ENCODE measurements at places on chromosomes 1 and 21.
A peak's percentile ranks its signal among the peaks of the same experiment; 100 is the strongest.

DNA sequence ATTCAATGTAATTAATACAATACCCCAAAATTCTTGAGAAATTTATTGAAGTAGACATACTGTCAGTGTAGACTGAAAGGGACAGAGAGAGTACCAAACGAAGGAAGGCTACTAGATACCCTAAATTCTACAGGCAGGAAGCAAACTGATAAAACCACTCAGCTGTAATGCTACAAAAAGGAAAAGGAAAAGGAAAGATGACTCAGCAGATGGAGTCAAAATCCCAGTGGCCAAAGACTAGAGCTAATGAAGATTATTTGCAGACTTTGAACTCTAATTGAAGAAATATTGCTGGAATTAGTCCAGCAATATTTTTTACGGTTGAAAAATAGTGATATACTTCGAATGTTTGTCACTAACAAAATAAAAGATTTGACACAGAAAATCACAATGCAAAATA lies 671.9 kb downstream of the BRINP3 start:
- DNase-seq, result no peak

DNA sequence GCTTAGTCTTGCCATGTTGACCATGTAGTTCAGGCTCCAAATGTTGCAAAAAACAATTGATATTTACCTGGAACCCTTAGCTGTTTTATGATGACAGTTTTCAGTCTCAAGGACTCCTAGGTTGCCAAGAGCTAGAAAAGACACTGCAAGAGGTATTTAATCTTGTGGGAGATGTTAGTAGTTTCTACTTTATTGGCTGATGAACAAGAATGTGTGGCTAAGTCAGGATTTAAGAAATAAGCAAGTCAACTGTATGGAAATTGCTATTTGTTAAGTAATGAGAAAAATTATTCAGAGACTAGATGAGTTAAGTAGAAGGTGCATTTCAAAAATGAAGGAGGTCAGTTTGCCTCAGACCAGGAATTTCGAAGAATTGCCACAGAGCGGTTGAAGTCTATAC lies 639.7 kb upstream of the USP24 start:
- DNase-seq, result no peak

DNA sequence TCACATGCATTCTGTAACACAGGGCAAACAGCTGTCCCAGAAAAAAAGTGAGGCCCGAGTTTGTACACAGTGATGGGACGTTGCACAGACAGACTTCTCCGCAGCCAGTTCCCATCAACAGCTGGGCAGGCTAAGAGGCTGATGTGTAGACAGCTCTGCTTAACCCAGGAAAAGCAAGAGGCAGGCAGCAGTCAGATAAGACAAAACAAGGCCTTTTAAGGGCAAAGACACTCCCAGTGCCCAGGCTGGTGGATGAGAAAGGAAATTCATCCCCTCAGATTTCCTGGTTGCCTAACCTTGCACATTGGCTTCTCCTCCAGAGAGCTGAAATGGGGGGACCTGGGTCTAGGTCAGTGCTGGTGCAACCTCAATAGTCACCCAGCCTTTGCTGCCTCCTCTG lies 17.2 kb upstream of the PHLDA3 start:
- no peak for DNase-seq

- no peak for DNase-seq
Observed at GRCh38 chr1:109478806-109479205, 4.9 kb upstream of the ATXN7L2 start.

DNA sequence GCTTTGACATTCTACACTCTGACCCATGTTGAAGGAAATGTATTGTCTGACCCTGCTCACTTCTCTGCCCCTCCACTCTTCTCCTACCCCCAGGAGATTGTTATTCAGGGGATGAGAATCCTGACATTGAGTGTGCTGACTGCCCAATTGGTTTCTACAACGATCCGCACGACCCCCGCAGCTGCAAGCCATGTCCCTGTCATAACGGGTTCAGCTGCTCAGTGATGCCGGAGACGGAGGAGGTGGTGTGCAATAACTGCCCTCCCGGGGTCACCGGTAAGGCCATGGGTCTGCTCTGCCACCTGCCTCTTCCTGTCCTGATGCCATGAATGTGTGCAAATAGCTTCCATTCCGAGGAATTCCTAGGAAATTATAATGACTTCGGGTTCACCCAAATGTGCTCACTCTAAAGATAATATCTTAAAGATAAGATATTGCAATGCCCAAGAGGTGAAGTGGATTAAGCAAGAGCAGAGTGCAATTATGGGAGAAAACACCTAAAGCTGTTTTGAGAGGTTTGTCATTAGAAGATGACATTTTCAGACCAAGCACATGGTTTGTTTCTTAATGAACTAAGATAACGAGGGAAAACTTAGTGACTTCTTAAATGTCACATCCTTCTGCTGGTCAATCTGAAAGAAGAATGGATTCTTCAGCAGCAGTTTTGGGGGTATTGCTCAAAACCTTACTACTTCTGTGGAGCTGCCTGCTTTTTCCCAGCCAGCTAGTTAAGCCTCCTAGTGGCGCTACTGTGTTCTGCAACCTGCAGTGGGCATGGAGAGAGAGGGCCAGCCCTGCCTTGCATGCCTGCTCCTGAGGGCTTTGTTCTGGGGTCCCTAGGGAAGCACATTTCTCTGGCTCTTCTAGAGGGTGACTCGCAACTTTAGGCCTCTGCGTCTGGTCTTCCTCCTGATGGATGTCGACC lies 41.6 kb downstream of the LAMC2 start:
- peak; percentile 61 for DNase-seq

DNA sequence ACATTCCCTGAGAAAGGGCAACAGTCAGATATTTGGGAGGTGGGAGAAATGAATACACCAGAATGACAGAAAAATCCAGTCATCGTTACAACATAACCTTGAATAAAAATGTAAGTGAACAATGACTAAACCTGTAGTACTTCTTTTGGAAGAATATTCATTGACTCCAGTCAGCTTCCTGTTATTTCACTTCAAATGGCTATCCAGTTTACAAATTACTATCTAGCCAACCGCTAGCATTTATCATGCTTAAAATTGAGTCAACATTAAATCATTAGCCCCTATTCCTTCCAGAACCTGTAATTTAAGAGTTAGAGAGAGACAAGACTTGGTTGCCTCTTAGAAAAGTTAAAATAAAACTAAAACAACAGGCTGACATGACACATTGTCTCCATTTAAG lies 33.6 kb downstream of the WLS start:
- DNase-seq, result no peak

GRCh38 chr1:111742938-111743549 lies 3.8 kb upstream of the INKA2 start:
- DNase-seq, result no peak

GRCh38 chr1:226634166-226634588 lies 85.6 kb downstream of the STUM start:
- DNase-seq, result no peak

- DNase-seq, result no peak
Observed at GRCh38 chr1:39800471-39800835, 11.8 kb upstream of the BMP8B start.

DNA sequence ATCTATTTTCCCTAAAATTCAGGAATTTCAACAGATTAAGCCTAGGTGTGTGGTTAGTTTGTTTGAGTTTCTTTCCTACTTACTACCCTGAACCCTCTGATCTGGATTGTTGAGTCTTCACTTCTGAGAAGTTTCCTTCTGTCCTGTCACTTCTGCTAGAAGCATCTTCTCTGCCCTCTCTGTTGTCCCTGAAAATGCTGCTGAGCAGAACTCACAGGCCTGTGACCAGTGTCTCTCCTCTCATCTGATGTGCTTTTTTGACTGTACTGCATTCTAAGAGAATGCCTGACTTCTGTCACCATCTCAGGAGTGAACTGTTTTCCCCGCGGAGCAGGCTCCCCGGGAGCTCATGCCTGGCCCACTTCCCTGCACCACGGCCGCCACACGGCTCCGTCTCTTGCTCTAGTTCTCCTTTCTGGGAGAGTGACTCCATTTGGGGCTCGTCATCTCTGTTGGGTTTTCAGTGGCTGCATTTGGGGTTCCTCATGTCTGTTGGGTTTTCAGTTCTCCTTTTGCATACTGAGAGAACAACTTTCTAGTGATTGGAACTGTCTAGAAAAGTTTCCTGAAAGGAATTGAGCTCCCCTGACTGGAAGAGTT lies 77.9 kb downstream of the POFUT2 start:
- no peak for DNase-seq

- DNase-seq, result no peak
Observed at GRCh38 chr1:7519861-7520395, 251.2 kb upstream of the VAMP3 start.

GRCh38 chr1:232319072-232319471 lies 310.9 kb downstream of the SIPA1L2 start:
- no peak for DNase-seq

GRCh38 chr1:56627019-56627635 lies 18.0 kb upstream of the PRKAA2 start:
- DNase-seq, result no peak

DNA sequence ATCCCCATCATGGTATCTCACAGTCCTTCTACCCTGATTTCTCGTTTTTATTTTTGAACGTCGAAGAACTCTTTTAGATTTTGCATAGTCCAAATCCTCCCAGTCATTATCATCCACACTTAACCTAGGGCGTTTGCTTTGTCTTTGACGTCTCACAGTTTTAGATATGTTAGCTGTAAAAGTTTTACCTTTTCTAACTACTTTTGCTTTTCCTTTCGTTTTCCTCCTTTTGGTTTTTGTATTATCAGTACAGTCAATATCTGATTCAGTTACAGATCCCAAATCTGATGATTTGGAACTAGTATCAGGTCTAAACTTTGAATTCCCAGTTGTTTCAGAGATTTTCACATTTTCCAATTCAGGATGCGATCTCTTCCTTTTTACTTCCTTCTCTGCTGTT lies 13.1 kb upstream of the PSMG1 start:
- DNase-seq, result no peak

DNA sequence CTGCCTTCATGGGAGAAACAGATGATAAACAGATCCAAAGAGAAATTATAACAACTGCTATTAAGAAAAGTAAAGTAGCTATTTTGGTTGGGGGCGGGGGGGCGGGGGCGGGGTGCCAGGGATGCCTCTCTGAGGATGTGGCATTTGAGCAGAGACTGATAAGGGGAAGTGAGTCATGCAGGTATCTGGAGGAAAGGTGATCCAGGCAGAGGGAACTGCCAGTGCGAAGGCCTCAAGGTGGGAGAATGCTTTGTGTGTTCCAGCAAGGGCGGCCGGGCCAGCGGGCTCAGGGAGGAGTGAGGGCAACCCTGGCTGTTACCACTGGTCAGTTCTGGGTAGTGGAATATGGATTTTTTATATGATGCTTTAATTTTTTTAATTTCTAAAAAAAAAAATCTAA lies 7.0 kb upstream of the TNFRSF1B start:
- no peak for DNase-seq

DNA sequence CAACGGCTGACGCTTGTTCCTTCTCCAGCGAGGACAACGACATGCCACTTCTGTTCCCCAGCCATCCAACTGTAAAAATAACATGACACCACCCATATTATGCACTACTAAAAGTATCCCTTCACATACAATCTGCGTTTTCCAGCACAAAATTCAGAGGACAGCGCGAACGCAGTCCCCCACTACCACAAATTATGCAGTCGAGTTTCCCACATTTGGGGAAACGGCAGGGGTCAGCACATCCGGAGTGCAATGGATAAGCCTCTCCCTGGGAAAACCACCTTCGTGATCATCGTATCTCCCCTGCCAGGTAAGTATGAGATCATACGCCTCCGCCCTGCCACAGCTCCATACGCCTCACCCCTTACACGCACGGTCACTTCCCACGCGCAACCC lies 120.9 kb downstream of the PPIAL4G start:
- DNase-seq, result no peak

GRCh38 chr1:201964261-201964660 lies 9.0 kb downstream of the TIMM17A start:
- DNase-seq, result no peak

DNA sequence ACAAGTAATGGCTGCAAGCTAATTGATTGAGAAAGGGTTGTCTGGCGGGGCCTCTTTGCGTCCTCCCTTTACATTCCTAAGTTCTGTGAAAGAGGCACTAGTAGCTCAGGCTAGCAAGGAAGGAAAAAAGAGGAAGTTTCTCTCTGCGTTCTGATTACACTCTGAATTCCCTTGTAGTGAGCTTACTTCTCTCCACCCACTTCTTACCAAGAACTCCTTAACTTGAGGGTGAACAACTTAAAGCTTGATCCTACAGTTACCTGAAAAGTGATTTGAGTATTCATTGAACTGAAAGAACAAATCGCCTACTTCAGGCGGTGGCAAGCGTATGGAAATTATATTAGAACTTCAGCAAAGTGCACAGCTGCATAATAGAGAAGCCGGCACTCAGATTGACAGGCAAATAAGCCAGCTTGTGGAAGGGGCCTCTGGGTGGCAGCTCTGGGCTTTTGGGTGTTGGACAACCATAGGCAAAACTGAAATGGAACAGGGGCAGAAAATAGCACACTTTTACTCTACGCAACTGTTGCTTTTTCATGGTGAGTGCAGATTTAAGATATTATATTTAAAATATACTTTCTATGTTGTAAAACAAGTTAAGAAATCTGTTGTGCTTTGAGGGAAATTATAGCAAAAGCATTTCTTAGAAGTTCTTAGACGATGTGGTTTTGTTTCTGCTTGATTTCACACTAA lies 464.5 kb downstream of the USP25 start:
- DNase-seq, result no peak

- DNase-seq, result no peak
Observed at GRCh38 chr1:59218521-59219236, 78.2 kb upstream of the FGGY start.
